ENCODE measurements at places on chromosomes 6 and 20.

- DNase-seq: no peak
Observed at GRCh38 chr6:114280239-114280982, 62.4 kb downstream of the HS3ST5 start.

- DNase-seq: no peak
Observed at GRCh38 chr6:37536491-37537190, 36.9 kb upstream of the CCDC167 start.

DNA sequence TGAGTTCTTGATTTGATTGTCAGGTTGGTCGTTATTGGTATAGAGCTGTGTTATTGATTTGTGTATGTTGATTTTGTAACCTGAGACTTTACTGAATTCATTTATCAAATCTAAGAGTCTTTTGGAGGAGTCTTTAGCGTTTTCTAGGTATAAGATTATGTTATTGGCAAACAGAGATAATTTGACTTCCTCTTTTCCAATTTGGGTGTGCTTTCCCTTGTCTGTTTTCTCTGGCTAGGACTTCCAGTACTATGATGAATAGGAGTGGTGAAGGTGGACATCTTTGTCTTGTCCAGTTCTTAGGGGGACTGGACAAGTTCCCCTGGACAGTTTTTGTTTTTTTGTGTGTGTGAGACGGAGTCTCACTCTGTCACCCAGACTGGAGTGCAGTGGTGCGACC is 17.4 kb downstream of the HLA-DOA start:
- DNase-seq: no peak

DNA sequence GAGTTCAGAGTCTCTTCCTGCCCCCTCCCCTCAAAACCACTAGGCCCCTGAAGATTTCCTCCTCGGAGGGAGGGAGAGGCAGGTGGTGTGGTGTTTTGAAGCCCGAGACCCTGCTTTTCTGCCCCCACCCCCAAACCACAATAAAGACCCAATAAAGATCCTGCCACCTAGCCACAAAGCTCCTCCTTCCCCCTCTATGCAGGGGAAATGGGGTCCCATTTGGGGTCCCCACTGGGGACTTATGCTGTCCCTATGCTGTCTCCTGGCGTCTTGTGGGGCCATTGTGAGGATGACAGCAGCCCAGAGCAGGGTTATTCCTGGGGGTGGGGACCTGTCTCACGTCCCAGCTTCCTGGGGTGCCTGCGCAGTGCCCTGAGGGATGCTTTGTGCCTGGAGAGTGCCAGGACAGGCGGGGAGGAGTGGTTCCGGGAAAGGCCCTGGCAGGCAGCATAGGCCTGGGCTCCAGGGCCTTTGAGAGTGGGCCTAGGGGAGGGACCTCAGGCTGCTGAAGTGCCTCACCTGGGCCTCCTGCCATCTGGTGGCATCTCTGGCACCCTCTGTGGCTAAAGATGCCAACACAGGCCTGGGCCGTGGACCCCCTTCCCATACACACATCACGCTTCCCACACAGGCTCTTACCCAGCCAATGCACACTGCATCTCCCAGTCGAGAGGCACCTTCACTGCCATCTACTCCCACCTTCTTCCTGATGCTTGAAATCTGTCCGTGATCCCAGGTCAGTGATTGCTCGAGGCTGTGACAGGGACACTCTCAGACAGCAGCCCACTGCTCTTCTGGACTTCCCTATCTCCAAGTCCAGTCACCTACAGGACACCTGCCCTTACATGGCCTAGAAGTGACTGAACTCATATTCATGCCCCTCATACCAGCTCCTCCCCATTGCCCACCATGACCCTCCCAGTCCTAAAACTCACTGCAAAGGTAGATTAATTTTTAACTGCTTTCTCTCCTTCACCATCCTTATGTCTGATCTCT is 7.9 kb upstream of the ARMC12 start:
- DNase-seq: no peak

DNA sequence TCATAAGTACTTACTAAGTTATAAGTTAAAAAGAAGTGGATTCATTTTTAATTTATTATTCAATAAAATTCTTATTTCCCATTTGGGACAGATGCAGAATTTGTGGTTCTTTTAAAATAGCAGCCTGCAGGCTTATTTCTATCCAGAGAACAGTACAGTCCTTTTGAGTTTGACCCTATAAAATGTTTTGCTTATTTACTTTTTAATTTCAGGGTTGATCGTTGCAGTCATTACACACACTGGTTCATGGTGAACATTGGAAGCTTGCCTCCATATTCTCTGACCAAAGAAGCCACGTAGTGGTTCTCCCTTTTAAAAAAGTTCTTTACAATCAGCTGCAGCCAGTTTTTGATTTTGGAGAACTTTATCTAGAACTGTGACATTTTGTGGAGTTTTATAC is 122.9 kb upstream of the PDE7B start:
- DNase-seq: no peak

DNA sequence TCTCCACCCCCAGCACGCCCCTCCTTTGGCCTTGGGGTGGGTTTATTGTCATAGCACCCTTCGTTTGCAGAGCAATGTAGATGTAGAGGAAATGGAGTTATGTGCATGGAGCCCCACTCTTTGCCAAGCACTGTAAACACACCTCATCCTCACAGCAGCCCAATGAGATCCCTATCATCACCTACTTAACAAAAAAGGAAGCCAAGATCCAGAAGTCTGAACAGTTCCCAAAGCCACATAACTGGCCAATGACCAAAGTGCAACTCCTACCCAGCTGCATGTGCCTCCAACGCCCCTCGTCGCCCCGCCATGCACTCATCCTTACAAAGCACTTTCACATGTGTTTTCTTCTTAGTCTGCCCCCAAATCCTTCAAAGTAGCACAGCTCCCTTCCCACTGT is 21.8 kb upstream of the FOXQ1 start:
- no peak for DNase-seq

- no peak for DNase-seq
Observed at GRCh38 chr6:170393033-170393432, 86.5 kb downstream of the FAM120B start.

DNA sequence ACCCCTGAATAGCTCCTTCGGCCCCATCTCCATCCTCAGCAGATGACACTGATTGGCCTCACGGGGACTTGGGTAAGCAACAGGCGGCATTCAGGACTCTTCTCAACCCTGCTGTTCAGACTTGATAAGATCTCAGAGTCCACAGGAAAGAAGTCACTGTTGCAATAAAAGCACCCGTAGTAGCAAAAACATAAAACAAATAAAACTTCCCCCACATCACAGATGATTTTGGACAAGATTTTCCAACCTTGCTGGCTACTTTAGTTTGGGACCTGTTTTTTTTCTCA is 17.1 kb upstream of the C20orf144 start:
- no peak for DNase-seq

GRCh38 chr20:44097521-44098255 is 89.3 kb downstream of the JPH2 start:
- DNase-seq: no peak

DNA sequence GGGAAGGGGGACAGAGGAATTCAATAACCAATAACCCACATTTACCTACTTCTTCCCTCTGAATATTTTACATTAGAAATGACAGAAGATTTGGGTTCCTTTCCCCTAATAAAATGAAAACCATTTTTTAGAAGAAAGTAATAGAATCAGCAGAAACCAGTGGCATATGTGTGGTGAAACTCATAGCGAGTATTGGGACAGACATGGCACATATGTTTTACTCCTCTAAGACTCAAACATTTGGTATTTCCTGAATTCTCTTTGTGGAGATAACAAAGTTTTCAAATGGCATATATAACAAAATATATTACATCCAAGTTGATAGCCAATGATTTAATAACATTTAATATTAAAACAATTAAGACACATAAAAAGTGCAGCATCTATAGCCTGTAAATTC is 12.9 kb upstream of the BEND3 start:
- DNase-seq: peak; percentile 42

DNA sequence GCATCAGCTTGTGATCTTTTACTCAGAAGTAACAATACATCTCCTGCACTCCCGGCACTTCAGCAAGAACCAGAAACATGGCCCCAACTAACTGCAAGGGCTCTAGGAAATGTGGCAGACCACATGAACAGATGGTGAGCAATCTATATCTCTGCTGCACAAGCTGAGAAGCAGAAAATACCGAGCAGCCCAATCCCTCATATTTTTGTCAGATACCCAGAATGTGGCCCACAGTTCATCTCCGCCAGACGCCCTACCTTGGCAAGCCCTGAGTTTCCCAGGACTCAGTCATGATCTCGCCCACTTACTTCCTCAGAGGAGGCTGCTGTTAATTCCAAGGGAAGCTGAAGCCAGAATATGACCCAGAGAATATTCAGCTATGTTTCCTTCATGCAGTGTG is 63.1 kb upstream of the PHACTR1 start:
- DNase-seq: peak; percentile 25

DNA sequence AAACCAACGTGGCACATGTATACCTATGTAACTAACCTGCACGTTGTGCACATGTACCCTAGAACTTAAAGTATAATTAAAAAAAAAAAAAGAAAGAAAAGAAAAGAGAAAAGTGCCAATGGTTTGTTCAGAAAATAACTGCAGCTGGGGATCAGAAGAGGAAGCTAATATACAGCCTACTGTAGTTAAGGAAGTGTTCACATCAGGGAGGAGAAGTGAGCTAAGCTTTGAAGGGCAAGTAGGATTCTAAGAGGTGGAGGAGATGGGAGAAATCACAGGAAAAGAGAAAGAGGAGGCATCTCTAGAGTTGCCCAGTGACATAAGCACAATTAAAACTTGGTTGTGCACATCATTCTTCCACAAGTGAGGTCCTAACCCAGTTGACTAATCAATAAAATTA is 214.4 kb upstream of the DTNBP1 start:
- no peak for DNase-seq

DNA sequence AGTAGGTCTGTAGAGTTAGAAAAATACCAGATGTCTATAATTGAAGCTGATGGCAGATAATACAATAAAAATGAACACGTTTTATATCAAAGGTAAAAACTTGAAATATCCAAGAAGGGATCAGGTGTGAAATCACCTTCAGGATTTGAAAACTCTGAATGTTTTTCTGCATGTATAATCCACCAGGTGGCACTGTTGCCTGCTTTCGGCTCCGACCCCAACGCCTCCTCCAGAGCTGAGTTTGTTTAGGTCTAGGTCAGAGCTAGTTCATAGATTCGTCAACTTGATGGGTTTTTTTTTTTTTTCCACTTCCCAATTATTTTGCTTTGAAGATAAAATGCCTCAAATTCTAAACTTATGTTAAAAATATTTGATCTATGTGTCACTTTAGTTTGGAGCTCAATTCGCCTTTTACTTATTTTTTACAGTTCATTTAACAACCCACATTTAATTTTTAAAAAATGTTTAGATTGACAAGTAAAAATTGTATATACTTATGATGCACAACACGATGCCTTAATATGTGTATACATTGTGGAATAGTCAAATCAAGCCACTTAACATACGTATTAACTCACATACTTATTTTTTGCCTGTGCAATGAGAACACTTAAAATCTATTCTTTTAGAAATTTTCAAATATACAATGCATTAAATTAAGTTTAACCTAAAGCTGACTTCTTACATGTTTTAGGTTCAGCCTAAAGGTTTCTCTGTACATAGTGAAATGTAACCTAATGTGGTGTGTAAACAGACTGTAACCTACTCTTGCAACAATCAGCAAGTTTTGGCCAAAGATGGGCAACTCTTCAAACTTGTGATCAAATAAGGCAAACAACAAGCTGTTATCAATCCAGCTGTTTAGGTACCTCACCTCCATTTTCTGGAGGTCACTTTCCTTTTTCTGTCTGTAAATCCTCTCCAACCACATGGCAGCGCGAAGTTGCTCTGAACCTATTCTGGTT is 39.4 kb upstream of the ENPP4 start:
- DNase-seq: peak; percentile 74

- peak; percentile 9 for DNase-seq
Observed at GRCh38 chr6:23140871-23141270, 571.5 kb downstream of the HDGFL1 start.

GRCh38 chr6:128155826-128156225 is 255.0 kb upstream of the THEMIS start:
- no peak for DNase-seq

- DNase-seq: no peak
Observed at GRCh38 chr6:49430187-49430586, 32.9 kb downstream of the MMUT start.

DNA sequence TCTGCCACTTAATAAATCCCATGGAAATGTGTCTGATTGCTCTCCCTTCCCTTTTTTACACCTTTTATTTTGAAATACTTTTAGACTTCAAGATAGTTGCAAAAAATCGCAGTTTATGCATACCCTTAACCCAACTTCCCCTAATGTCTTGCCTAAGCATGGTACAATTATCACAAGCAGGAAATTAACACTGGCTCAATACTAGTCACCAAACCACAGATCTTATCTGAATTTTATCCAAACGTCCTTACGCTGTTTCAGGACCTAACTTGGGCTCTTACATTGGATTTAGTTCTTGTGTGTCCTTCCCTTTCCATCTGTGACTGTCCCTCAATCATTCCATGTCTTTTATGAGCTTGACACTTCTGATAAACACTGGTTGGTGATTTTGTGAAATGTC is 146.3 kb downstream of the ZNF217 start:
- DNase-seq: no peak

GRCh38 chr6:106044151-106044550 is 42.0 kb upstream of the PRDM1 start:
- no peak for DNase-seq

- DNase-seq: peak; percentile 54
Observed at GRCh38 chr6:56595490-56596122, 47.1 kb downstream of the DST start.

GRCh38 chr6:21596145-21596948 is 2.8 kb downstream of the SOX4 start:
- peak; percentile 63 for DNase-seq

DNA sequence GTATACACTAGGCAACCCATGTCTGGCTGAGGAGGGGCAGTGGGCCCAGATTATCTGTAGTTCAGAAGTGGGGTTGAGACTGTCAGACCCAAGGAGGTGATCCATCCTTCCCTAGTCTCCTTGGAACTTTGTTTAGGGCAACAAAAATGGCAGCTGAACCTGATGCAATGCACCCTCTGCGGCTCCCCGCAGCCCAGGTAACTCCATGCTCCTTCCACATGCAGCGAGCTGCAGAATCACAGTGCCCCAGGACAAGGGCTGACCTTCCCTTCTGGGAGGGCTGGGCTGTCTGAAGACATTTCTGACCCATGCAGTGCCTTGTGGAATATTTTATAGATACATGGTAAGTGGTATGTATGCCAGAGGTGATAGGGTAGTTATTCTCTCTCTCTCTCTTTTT is 29.4 kb downstream of the NR2E1 start:
- no peak for DNase-seq

DNA sequence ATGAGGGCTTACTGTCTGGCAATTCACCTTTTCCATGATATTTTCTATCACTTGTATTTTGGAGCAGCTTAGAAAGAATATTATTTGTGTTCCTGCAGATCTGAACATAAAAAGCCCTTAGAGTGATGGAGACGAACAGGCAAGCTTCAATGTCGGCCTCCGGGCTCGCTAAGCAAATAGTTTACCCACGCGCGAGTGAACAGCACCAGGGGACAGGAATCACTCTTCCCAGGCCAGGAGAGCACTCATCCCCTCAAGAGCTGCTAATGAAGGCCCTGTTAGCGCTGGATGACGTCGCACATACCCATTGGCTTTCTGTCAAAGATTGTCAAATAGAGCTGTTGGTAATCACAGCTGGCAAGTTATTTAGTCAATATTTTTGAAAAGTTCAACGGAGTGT is 395.7 kb downstream of the ZFAND3 start:
- no peak for DNase-seq

GRCh38 chr6:32167761-32168262 is 3.4 kb downstream of the EGFL8 start:
- no peak for DNase-seq

Measured in GM03348 (cell line).